ENCODE measurements at places on chromosomes 2 and 18.

DNA sequence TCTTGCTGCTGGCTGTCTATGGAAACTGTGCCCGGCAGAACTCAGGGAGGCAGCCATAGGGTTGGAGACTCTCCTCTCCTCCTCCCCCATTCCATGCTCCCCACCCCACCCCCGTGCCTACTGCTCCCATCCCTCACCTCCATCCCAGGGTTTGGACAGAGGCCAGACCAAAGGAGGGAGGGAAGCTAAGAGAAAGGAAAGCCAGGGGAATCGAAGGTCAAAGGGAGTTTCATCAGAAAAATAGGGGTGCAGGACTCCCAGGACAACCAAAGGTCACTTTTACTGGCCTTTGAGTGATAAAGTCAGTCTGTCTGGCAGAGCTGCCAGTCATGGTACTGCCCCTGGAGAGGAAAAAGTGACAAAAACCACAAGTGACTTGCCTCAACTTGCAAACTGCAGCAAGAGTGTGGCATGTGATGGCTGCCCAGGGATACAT is 187.3 kb upstream of the CTAGE1 start:
- DNase-seq = no peak

GRCh38 chr18:62023536-62023935 is 130.7 kb upstream of the RNF152 start:
- DNase-seq = no peak

GRCh38 chr2:145190031-145190703 is 670.2 kb upstream of the ZEB2 start:
- DNase-seq = no peak

- no peak for DNase-seq
Observed at GRCh38 chr18:227902-228301, 39.9 kb downstream of the THOC1 start.

- peak; percentile 70 for DNase-seq
Observed at GRCh38 chr2:97699765-97700444, 13.5 kb upstream of the ZAP70 start.

- no peak for DNase-seq
Observed at GRCh38 chr2:8629402-8629801, 52.5 kb upstream of the ID2 start.

DNA sequence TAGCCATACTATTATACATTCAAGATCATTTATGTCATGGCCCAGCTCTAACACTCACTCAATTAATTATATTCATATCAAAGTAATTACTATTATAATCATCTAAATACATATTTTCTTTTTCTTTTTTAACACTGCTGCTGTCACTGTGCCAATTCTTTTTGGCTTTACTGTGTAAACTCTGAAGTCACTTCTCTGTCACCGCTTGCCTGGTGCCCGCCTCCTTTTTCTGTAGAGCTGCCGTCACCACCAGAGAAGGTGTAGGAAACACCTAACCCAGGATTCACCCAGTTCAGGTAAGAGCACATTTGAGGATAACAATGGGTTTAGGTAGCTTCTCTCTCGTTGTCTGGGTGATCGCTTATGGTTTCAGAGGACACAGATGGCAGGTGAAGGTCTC is 93.3 kb downstream of the AOX1 start:
- DNase-seq = no peak

DNA sequence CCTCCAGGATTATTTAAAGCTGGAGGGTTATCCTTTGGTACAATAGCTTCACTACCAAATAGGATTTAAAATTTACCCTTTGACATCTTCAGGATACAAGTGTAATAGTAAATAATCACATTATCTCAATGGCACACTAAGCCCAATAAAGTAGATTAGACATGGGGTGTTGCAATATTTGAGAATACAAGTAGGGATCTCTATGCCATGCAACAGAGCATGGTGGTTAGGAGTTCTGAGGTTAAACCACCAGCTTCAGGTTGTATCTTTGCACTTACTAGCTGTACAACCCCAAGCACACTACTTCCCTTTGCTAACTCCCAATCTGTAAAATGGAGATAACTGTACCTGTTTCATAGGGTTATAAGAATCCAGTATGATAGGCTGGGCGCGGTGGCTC is 6.2 kb downstream of the MBD2 start:
- no peak for DNase-seq

GRCh38 chr2:32455816-32456215 is 99.0 kb downstream of the BIRC6 start:
- DNase-seq = no peak

DNA sequence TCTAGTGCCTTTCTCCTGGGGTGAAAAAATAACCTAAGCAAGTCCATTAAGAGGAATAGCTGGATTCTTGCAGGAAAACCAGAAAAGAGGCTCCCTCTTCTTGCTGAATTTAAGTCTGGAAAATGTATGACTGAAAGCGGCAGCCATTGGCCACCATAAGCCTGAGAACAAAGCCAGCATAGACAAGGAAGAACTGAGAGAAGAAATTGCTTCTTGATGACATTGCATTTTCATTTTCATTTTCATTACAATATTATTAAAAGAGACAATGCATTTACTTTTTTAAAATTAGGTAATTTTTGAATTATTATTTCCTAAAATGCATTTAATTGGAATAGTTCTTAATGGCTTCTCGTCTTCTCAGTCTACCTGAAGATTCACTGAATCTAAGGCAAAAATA is 1157.5 kb upstream of the ZEB2 start:
- no peak for DNase-seq

DNA sequence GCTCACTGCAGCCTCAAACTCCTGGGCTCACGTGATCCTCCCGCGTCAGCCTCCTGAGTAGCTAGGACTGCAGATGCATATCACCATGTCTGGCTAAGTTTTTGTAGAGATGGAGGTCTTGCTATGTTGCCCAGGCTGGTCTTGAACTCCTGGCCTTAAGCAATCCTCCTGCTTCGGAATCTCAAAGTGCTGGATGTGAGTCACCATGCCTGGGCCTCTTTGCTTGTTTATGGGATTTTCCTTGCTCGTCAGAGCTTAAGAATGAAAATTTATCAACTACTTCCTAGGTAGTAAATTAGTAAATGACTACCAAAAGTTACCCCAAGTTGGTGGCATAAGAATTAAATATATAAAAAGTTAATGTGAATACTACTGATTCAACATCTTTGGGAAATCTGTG is 51.0 kb downstream of the ACTR3 start:
- DNase-seq = no peak

DNA sequence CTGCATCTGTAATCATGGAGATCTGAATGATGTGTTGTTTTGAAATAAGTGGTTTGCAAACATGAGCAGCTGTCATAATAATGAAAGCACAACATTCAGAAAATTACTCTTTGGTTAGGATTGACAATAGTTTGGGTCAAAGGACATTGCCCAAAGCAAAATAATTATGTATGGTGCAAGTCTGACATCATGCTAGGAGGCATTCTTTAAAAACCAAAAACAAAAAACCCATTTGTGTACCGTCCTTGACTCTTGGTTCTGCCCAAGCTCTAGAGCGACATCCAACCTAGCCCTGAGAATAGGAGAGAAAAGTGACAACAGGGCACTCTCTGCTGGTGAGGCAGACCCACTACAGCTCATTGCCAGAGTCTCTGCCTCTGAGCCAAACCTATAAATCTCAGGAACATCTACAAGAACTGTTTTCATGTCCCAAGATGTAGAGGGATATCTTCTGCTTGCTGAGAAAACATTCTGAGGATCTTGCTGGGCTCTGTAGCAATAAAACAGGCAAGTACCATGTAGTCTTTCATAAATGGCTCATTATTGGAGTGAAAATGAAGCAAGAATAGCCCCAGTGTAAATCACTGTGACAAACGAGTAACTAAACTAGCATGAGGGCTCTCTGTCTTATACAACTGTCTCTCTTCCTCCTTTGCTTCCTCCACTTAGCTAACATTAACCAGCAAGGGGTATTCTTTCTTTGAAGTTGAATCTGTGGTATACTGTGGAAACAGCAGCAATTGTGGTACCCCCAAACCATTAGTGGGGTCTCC is 266.8 kb upstream of the CXCR4 start:
- DNase-seq = peak; percentile 74

DNA sequence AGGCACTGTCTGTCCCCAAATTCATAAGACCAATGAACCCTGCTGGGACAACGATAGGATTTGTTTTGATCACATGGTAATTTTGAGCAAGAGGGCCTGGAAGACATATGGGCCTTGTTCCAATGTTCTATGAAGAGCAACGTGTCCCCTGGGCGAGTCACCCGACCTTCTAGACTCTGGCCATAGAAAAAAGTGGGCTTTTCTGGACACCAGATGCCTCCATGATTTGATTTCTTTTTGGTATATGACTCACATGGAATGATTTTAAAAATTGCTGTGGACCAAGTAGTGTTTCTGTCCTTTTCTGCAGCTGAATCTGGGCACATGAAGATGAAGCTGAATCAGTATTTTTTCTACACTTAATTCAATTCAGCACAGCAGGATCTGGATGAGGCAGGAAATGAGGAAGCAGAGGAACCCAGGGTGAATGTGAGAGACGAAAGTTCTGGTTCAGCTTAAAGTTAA is 104.9 kb downstream of the CDC42EP3 start:
- DNase-seq = no peak

DNA sequence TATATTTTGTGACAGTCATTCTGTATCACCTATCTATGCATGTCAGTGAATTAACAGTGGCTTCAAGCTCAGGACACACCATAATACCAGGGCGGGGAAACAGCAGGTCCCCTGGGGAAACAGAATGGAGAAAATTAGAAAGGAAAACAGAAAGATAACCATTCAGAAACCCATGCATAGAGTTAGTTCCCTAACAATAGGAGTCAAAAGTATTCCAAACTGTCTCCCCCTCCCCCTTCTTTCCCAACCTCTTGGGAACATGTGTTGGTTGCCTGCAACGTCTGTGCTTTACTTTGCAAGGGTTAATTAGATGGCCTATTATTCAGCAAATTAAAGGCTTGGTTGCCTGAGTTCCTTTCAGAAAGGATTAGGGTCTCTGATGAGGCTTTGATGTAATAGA is 176.4 kb downstream of the MYO3B start:
- DNase-seq = no peak

GRCh38 chr18:10242936-10243680 is 211.3 kb upstream of the APCDD1 start:
- DNase-seq = no peak

DNA sequence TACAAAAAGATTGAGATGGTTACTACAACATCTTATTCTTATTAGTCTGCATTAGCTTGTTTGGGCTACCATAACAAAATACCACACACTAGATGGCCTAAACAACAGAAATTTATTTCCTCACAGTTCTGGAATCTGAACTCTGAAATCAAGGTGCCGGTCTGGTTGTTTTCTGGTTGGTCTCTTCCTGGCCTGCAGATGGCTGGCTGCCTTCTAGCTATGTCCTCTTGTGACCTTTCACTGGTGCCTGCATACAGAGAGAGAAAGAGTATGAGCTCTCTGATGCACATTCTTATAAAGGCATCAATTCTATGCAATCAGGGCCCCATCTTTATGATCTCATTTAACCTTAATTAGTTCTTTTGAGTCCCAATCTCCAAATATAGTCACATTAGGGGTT is 696.5 kb downstream of the TDRD15 start:
- DNase-seq = no peak

- no peak for DNase-seq
Observed at GRCh38 chr2:168998609-168999211, 32.4 kb downstream of the ABCB11 start.

- peak; percentile 66 for DNase-seq
Observed at GRCh38 chr2:70647873-70648481, 94.4 kb upstream of the TGFA start.

DNA sequence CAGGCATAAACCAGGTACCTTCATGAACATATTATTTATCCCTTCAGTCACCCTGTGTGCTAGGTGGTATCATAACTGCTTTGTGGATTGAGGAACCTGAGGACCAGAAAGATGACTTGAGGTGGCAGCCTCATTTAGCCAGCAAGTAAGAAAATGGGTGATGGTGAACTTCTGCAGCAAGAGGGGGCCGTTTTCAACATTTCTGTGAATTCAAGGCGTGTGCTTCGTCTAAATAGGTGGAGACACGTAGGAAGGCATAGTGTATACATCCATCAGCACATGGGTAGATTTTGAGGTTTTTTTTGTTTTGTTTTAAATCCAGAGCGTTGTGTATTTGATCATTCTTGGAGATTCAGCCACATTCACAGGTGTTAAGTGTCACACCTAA is 118.7 kb downstream of the SPTBN1 start:
- no peak for DNase-seq

DNA sequence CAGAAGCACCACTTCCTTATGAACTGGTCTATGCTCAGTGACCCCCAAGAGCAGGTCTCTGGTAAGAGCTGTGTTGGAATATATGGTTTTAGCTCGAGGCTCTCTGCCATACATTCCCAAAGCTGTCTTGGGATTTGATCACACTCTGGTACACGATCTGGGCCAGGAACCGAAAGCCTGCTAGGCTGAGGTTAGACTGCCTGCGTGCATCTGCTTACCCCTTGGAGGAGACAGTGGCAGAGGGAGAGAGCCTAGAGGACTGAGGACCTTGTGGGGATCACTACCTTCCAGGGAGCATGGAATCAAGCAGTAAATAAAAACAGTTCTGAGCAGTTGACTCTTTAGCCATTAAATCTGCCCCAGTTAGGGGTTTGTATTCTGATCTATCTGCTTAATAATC is 63.7 kb downstream of the ZNF532 start:
- no peak for DNase-seq

GRCh38 chr2:148021886-148022285 is 995 bp downstream of the MBD5 start:
- no peak for DNase-seq

- DNase-seq = no peak
Observed at GRCh38 chr2:158702740-158703139, 92.4 kb upstream of the DAPL1 start.

DNA sequence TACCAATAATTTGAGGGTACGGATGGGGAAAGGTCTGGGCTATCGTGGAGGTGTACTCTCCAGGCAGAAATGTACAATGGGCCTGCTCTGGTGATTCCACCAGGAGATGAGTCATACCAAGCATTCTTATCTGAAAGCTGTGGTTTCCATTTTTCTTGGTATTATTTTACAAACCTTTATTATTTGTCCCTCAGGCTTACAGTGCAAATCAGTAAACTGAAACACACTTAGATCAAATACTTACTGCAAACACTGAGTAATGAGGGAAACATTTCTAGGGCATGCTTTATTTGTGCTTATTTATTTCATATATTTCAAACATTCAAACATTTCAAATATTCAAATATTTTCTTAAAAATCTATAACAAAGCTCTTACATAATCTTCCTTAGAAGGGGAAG is 319.8 kb downstream of the RND3 start:
- DNase-seq = no peak

GRCh38 chr18:33841221-33841967 is 263.4 kb downstream of the ASXL3 start:
- DNase-seq = no peak

DNA sequence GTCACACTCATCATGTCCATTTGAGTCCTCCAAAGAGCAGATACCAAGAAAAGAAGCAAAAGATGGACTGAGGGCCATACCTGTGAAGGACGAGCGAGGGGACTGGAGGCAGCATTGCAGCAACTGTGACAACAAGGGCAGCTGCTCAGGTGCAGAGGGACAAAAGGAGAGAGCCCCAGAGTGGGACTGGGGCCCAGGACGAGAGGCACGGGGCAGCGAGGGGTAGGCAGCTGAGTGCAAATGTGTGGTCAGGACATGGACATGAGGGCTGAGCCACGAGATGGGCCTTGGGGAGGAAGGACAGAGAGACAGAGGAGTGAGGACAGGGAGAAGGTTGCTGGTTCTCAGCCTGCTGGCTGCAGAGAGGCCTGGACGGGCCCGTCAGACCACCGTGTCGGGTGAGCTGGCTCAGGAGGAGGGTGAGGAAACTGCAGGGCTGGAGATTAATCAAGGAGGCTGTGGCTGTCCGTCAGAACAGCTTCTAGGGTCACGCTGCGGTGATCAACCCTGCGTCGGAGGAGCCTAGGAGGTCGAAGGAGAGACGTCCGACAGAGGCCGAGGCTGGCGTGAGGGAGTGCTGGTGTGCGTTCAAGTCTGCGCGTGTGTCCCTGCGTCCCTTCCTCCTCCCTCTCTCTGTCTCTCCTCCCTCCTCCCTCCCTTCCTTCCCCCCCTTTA is 206.8 kb upstream of the HDAC4 start:
- DNase-seq = no peak
